ENCODE measurements at places on chromosomes 11 and 22. TPM values are rescaled to one million over a fixed set of nuclear protein-coding genes. Genes with fewer than 3 reads are reported as not detected.

DNA sequence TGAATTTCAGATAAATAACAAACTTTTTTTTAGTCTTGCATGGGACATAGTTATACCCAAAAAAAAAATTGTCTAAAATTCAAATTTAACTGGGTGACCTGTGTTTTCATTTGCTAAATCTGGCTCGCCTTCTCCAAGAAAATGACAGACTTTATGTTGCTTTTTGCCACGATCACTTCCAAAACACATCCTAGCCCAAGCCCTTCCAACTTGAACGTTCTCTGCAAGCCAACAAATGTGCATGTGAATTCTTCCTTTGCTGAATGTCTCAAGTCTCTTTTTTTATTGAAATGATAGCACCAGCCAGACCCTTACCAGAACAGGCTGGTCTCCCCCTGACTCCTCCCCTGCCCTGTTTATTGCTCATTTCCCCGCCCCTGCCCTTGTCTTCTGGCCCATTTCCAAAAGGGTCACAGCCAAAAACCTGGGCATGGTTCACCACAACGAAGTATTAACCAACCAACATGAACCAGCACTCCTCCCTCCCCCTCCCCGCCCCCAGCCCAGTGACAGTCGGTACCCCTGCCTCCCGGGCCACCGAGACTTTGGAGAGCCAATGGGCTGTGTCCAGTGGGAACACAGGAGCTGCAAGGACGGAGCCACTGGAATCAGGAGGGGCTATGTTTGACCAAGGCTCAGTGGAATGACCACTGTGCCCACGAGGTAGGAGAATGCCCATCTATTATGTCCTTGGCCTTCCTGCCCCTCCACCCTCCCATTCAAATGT lies 63.2 kb downstream of the BTG4 start:
- DNase-seq, result no peak

DNA sequence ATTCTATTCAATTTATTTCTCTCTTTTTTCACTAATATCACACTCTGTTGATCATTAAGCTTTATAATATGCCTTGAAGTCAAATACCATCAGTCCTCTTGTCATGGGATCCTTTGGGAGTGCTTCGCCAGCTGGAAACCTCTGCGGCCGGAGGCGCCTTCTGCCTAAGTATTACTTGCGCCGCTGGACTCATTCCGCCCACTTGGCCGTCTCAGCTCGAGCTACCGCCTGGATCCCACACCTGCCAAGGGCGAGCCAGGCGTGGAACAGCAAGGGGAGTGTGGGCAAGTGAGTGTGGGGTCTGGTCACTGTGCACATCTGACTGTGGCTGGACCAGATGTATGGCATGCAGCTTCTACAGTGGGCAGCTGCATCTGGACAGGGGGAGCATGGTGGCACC lies 9.1 kb upstream of the MAP6 start:
- no peak for DNase-seq

PARVB gene
- total RNA-seq, result 30.6 TPM

- DNase-seq, result no peak
Measured at GRCh38 chr11:28545536-28545935, 437.3 kb downstream of the METTL15 start.

DNA sequence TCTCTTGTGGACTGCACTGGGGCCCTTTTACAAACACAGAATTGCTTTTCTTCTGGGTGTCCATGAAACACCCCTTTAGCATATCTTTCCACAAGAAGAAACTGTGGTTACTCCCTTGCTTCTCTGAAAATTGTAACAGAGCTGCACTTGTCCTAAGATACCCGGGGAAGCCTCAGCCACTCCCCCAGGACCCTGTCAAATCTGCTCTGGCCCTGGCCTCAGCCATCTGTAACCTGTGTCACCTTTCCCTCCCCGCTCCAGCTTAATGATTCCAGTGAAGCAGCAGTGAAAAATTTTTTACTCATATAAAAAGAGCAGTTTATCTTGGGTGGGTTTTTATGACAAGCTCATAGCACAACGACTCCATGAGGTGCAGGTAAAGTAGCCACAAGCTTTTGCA lies 3.4 kb upstream of the DUSP18 start:
- DNase-seq, result no peak

DNA sequence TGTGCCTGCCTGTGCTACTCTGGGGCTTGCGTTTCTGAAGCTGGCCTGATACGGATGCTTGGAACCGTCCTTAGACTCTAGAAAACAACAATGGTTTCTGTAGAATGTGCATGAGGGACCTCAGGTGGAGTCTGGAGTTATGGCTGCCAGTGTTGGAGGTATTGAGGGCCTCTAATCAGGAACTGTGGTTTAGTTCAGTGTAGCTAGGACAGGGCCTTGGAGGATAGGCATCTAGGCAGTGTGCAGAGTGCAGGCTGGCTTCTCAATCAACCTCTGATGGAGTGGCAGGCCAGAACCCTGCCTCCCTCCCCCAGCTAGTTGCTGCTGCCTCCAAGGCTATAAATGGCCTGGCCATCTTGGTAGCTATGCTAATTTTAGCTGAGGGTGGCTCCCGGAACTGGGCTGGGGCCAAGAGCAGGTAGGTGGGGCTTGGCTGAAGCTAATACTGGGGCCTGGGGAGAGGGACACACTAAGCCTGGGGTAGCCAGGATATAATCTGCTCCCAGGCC lies 4.0 kb downstream of the STIM1 start:
- DNase-seq, result no peak

- DNase-seq, result no peak
Measured at GRCh38 chr11:115961159-115962003, 457.2 kb upstream of the CADM1 start.

DNA sequence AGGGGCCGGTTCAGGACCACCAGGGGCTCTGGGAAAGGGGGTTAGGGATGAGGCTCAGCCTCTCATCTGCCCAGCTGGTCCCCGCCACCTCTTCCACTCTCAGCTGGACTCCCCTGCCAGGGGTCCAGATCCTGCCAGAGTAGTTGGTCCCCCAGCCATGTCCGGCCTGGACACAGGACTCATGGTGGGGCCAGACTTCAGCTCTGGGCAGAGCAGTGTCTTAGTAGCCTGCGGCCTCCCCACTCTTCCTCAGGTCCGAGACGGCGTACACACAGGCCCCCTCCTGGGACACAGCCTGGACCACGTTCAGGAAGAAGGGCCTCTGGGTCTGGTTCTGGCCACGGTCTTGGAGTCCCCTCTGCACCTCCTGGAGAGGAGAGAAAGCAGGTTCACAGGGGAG lies 25.1 kb downstream of the GGT5 start:
- no peak for DNase-seq

C11orf86 gene
- total RNA-seq, result not detected

- DNase-seq, result no peak
Measured at GRCh38 chr11:17605651-17606122, 58.6 kb downstream of the OTOG start.

- peak; percentile 77 for DNase-seq
Measured at GRCh38 chr11:57568330-57568766, 876 bp upstream of the UBE2L6 start.

Data from fibroblast of the aortic adventitia (primary cell).